ENCODE measurements at places on chromosomes 7 and 10.

GRCh38 chr7:33798686-33799325 is 106.5 kb upstream of the BMPER start:
- no peak for DNase-seq

DNA sequence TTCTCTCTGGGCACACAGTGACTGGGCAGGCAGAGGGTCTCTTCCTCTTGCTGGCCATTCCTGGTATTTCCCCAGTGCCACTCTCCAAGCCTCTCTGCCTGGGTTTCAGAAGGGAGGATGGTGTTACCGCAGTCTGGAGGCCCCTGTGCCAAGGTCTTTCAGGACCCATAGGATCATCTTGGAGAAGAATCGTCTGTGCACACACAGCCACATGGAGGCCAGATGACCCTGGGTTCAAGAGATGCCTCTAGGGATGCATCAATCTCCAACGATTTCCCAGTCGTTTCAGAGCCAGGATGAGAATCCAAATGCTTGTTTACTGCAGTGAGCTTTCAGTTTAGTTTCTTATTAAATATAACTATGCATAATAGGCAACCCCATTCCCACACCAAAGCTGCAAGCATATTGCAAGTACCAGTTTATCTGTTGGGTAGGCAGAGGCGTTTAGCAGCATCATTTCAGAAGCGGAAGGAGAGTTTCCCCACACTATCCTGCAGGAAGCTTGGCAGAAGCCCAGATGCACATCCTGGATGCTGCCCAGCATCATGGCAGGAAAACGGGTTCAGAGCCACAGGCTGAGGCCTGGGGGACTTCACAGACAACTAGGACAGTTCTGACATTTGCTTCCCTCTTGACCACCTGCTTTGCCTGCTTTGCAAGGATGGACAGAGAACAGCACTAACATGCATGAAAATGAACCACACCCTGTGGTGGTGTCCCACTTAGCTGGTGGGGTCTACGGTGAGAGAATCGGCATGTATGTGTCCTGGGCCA is 134.7 kb upstream of the FAM20C start:
- no peak for DNase-seq

- DNase-seq: no peak
Measured at GRCh38 chr7:143085109-143085508, 33.0 kb downstream of the OR6V1 start.

- peak; percentile 55 for DNase-seq
Measured at GRCh38 chr7:155375337-155376277, 77.9 kb downstream of the INSIG1 start.

DNA sequence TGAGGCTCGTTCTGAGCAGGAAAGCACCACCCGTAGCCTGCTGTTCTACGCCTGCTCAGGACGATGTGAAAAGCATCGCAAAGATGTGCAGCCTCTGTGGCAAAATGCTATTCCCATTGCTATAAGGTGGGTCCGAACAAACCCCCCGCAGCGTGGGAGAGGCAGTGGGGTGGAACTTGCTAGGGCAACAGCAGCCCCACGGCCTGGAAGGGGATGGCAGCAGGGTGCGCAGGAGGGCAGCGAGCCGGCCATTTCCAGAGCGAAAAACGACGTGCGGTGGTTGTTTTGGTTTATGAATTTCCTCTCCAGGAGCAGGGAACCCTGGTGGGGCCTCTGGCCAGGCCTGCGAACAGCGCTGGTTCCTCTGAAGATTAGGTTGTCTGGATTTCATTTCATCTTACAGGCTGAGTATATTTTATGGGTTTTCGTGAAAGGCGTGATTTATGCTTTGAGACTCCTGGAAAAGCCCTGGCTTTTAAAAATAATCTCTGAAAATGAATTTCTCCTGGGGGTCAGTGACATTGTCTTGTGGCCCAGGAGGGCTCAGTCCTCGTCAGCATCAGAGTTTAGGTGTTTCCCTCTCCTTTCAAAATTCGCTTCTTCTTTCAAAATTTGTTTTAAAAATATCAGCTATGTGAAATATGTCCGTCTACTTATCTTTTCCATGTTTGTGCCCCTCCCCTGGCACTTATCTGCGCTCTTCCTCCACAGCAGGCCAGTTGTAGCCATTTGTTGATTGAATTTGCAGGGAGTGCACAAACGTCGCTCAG is 42.3 kb upstream of the UBE3C start:
- no peak for DNase-seq

- no peak for DNase-seq
Measured at GRCh38 chr10:32348297-32349198, 1.6 kb upstream of the EPC1 start.

DNA sequence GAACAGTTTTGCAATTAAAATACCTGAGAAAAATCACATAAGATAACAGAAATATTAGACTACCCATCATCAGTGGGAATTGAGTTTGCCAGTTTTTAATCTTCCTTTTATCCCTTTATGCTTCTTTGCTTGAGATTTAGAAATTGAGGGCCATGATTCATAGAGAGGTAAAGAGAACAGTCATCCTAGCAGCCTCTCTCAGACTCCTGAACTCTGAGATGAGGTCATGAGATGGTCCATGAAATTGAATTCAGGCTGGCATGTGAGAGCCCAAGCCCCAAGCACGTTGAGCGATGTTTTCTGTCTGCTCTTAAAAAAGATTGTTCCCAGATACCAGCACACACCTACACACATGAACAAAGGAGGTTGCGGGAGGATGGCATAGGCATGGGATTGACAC is 91.1 kb downstream of the CREB5 start:
- DNase-seq: no peak

DNA sequence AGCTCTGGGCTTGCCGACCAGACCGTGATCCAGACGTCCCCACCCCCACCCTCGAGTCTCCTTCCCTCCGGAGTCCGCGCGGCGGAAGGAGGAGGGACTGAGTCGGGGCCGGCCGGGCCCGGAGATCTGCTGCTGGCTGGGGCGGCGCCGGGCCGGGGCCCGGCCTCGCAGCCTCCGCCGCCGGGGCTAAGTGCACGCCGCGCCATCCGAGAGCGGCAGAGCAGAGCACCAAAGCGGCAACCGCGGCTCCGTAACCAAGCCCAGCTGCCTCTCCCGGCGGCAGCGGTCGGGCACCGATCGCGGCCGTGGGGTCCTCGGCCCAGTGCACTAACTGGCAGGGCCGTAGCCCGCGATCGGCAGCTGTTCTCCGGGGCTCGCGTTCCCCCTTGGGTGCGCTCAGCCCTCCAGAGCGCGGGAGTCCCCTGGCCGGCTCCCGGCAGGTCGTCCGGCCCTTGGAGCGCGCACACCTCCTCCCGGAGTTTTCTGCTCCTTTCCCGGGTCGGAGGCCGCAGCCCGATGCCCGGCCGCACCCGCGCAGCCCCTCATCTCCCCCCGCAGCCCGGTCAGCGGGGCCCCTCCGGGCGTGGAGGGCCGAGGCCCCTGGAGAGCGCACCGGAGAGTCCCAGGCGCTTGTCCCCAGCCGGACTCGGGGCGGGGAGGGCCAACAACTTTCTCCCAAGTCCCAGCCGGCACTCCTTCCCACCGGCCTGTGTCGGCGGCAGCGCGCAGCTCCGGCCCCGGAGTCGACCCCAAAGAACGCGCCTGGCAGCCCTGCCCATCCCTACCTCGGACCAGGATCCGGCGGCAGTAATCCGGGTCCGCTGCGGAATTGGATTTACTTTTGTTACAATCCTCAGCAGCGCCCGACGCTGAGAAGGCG is 799 bp downstream of the VAX1 start:
- no peak for DNase-seq

DNA sequence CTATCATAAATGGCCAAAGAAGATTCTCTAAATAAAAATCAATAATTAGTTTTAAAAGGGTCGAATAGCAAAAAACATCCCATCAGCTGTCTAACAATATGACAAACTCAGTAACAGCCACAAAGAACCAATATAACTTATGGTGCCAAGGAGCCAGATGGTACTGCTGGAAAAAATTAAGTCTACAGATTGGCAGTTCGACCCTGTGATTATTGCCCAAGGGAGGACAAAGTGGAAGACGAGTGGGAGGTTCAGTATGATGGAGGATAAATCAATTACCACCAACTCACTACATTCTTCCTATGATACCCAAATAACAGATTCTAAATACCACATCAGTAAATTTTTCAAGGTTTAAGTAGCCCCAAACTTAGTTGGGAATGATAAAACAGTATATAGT is 49.0 kb downstream of the SKAP2 start:
- DNase-seq: peak; percentile 7

DNA sequence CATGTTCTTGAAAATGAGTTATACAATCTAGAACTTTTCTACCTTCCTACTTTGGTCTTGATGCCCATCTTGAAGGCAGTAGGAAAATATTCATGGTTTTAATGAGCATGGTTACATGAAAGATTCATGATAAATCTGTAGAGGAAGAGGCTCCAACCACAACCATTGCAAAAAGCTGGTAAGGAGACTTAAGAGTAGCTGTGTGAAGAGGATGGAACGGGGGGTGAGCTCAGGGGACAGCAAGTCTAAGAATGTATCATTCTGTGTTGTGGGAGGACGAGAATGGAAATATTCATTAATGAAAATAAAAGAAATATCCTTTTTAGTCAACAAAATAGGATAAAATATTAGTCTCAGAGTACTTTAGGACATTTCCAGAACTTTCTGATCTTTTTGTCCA is 81.1 kb downstream of the BMPER start:
- no peak for DNase-seq

GRCh38 chr10:51156926-51157325 is 82.6 kb downstream of the PRKG1 start:
- DNase-seq: no peak

GRCh38 chr7:27994639-27995038 is 186.0 kb downstream of the JAZF1 start:
- DNase-seq: peak; percentile 74

GRCh38 chr10:43138757-43139241 is 554 bp downstream of the CSGALNACT2 start:
- DNase-seq: peak; percentile 62

- DNase-seq: no peak
Measured at GRCh38 chr7:91287371-91288084, 23.3 kb downstream of the FZD1 start.

- DNase-seq: no peak
Measured at GRCh38 chr7:133372337-133372736, 119.5 kb downstream of the EXOC4 start.

- DNase-seq: peak; percentile 16
Measured at GRCh38 chr10:83432261-83433045, 706.9 kb upstream of the GHITM start.

DNA sequence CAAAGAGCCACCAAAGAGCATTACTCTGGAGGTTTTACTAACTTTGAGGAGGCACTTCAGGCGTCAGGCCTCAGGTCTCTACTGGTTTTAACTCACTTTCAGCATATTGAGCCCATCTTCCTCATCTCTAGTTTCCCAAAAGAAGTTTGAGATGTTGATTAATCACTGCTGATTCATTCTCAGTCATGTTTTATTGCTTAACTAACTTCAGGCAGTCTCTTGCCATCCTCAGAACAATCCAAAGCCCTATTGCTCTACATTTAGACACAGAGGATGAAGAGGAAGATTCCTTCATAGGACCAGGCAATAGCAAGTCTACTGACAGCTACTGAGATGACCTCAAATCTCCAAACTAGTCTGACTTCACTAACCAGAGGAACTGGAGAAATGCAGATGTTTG is 39.1 kb upstream of the BET1 start:
- DNase-seq: peak; percentile 23

- DNase-seq: no peak
Measured at GRCh38 chr7:136594739-136595144, 273.7 kb upstream of the CHRM2 start.

- DNase-seq: no peak
Measured at GRCh38 chr10:7686351-7687171, 16.6 kb upstream of the ITIH2 start.
